ENCODE measurements at places on chromosomes 16 and 17.
A peak's percentile ranks its signal among the peaks of the same experiment; 100 is the strongest.

- no peak for DNase-seq
Measured at GRCh38 chr16:49460786-49461470, 87.3 kb downstream of the C16orf78 start.

DNA sequence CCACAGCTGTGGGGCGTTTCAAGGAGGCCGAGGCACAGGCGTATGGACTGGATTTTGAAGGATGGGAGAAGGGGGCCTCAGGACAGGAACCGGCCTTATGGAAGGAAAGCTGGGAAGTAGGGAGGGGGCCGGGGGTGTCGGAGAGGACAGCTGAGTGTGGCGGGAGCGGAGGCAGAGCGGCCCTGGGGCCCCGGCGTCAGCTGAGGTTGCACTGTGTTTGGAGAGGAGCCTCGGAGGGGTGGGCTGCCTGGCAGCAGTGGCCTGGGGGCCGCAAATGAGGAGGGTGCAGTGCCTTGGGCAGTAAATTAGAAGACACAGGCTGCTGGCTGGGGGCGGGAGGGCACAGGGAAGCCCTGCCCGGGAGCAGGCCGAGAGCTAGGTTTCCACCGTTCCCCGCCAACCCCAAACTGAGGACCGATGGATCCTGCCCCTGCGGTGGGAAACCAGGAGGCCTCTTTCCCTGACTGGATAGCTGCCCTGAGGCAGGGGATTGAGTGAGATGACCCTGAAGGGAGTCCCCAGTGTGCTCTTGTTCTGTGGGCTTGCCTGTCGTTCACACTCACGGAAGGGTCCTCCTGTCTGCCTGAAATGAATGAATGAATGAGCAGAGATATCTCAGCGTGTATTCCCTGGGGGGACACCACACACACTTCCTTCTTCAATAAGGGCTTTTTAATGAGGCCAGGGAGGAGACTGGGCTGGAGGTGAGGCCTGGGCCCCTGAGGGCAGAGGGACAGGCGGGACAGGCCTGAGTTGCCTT is 18.4 kb downstream of the FOXJ1 start:
- DNase-seq, result no peak

DNA sequence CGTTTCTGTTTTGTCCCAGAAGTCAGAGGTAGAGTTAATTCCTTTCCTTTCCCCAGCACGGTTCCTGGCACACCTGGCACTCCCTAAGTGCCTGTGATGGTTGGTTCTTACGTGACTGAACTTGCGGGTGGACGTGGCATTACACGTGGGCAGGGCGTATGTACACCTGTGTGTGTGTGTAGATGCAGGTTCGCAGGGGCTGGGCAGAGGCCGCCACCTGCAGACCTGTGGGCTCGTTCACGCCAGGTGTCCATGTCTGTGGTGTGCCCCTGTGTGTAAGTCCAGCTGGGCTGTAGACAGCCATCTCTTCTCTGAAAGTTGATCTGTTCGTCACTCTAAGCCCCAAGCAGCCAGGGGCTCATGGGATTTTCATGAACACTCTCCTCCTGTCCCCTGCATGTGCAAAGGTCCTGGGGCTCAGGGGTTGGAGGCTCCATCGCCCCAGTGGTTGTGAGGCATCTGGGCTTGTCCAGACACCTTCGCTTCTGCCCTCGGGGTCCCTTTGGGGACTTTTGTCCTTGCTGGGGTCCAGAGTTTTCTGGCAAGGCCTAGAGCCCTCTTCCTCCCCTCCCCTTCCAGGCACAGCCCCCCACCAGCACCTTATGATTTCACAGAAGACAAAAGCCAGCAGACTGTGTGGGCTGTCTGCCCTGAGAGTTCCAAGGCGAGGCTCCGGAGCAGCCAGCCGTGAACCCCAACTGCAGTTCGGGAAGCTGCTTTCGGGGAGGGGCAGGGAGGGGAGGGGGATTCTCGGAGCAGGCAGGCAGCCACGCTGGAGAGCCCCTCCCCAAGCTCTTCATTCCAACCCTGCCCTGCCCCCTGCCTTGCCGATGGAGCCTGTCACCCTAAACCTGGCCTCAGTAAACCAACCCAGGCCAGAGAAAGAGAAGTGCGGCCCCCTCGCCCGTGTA is 5.4 kb upstream of the FSCN2 start:
- no peak for DNase-seq

DNA sequence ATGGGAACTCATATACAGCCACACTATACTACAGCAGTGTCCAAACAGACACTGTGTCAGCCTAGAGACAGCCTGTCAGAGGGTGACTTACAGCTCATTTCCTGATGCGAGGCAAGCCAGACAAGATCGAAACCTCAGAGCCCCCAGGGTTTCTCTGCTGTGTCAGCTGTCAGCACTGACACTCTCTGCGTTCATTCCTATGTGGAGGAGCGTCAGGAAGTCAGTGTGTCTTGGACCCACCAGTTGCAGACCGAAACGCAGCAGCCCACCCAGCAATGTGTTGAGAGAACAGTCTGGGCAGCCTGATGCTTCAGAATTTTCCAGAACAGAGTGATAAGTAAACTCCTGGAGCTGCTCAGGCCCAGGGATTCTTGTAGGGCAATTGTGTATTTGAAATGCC is 20.6 kb upstream of the MAPT start:
- no peak for DNase-seq

- DNase-seq, result no peak
Measured at GRCh38 chr17:29196769-29197515, 16.7 kb upstream of the MYO18A start.

DNA sequence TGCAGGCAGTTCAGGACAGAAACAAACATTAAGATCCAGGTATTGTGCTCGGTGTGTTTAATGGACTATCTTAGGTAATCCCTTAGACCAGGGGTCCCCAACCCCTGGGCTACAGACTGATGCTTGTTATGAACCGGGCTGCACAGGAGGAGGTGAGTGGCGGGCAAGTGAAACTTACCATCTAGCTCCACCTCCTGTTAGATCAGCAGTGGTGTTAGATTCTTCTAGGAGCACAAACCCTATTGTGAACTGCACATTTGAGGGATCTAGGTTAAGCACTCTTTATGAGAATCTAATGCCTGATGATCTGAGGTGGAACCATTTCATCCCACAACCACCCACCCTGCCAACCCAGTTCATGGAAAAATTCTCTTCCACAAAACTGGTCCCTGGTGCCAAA is 37.8 kb upstream of the ASIC2 start:
- DNase-seq, result no peak

GRCh38 chr16:81987706-81988105 is 23.6 kb downstream of the SDR42E1 start:
- no peak for DNase-seq

GRCh38 chr16:14087590-14088154 is 16.6 kb downstream of the MRTFB start:
- DNase-seq, result no peak

DNA sequence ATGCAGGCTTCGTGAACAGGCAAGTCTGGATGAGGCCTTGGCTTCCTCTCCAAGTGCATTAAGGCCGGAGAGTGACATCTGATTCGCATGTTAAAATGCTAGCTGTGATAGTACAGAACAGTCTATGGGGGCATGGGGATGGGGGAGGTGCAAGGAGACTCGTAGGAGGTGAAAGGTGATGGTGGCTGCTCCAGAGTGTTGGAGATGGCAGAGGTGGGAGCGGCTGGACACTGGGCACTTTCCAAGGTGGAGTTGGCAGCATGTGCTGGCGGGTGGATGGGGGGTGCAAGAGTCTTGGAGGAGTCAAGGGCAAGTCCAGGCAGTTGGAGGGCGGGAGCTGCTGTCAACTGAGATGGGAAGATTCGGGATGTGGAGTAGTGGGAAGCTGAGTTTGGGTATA is 350.9 kb upstream of the TNRC6C start:
- DNase-seq, result no peak

DNA sequence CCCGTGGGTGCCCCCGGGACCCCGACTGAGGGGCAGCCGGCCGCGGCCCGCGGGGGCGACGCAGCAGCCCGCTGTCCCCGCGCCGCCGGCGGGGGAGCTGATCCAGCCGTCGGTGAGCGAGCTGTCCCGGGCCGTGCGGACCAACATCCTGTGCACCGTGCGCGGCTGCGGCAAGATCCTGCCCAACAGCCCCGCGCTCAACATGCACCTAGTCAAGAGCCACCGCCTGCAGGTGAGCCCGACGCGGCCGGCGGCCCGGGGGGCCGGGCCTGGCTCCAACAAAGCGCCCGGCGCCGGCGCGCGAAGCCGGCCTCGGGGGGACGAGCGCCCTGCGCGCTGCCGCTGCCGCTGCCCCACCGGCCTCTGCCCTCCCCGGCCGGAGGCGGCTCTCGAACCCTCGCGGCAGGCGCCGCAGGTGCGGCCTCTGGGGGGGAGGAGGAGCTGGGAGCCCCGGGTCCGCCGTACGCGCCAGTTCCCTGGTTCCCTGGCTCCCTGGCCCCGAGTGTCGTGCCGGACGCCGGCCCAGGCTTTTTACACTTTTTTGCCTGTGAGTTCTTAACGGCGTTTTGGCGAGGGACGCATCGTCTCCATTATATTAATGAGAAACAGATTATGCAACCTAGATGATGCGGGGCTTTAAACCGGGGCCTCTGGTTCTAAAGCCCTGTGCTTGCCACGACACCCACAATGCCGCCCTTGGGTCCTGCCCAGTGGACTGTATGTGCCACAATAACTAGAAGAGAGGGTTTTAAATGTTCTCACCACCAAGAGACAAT is 521 bp downstream of the ATMIN start:
- peak; percentile 52 for DNase-seq

All from activated naive CD8-positive, alpha-beta T cell treated with anti-CD3 and anti-CD28 coated beads for 36 hours (primary cell).